Stimulated activated CD8-positive, alpha-beta memory T cell treated with anti-CD3 and anti-CD28 coated beads, Interleukin-7, amount 100 ng/mL, for 48 hours (primary cell): ENCODE measurements at places on chromosomes 3 and 15.

DNA sequence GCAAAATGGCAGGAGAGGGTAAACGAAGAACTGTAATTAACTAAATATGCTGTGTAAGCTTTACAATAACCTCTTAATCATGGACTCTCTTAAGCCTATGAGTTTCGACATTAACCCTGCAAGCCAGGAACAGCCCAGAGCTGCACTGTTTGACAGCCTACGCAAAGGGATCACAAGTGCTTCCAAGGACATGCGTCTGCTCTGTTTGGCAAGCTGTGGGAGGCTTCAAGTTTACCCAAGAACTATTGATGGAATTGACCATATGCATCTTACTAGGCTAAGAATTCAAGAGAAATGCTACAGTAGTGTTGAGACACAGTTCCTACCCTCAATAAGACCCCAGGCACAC lies 66.0 kb downstream of the PDZRN3 start:
- DNase-seq: no peak

DNA sequence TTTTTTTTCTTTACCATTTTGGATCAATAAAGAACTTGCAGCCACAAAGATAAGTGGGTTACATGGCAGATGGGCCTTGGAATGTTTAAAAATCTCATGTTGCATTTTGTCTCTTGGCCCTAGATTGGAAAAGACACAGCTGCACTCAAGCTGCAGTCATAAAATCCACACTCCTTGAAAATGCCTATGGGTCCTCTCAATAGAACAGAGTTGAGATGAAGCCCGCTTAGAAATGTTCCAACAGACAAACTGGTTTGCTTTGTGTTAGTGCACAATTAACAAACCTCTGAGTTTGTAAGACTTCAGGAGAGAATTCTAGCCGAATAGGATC lies 401.2 kb upstream of the CDIN1 start:
- no peak for DNase-seq

- DNase-seq: no peak
Measured at GRCh38 chr3:111737706-111738086, 121.4 kb upstream of the PHLDB2 start.

- DNase-seq: no peak
Measured at GRCh38 chr3:158165730-158166129, 55.8 kb downstream of the RSRC1 start.

DNA sequence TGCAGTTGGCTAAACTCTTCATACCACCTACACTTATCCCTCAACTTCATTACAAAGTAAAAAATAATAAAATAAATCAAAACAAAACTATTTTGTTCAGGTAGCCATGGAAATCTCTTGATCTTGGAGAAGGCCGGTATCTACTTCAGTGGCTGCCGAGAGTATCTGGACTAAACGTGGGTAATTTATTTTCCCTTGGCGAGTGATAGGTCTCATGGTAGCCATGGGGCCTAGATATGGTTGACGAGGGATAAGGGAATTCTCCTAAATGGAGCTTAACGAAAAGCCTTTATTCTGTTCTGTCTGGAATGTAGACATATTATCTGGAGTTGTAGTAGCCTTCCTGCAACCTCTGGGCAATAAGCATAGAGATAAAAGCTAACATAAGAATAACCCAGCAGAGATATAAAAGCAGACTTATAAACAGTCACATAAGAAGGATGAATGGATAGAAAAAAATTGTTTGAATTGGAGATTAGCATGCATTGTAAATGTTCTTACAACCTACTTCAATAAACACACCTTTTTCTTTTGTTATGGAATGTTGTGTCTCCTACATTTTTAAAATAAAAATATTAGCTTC lies 281.3 kb upstream of the ARRDC4 start:
- no peak for DNase-seq

GRCh38 chr15:70254311-70254869 lies 156.7 kb upstream of the TLE3 start:
- DNase-seq: no peak

DNA sequence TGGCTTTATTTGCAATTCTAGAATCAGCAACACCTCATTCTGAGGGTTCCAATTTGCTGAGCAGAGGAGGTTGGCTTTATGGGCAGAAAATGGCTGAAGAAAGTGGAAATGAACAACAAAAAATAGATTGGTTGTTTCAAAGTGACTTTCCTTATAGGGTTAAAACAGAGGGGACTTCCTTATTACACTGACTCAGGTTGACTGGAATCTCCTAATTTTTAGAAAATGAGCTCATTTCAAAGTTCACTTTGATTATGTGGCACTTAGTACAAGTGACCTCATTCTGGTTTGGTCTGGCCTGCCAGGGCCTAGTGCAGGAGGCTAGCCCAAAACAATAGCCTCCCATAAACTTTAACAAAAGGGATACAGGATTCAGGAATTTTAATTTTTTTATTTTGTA lies 41.4 kb downstream of the NFKBIZ start:
- no peak for DNase-seq

- DNase-seq: no peak
Measured at GRCh38 chr3:123853686-123854372, 30.3 kb downstream of the MYLK start.

GRCh38 chr3:161894657-161895056 lies 398.0 kb downstream of the OTOL1 start:
- DNase-seq: no peak

- DNase-seq: no peak
Measured at GRCh38 chr3:184040010-184040409, 8.5 kb downstream of the HTR3D start.

DNA sequence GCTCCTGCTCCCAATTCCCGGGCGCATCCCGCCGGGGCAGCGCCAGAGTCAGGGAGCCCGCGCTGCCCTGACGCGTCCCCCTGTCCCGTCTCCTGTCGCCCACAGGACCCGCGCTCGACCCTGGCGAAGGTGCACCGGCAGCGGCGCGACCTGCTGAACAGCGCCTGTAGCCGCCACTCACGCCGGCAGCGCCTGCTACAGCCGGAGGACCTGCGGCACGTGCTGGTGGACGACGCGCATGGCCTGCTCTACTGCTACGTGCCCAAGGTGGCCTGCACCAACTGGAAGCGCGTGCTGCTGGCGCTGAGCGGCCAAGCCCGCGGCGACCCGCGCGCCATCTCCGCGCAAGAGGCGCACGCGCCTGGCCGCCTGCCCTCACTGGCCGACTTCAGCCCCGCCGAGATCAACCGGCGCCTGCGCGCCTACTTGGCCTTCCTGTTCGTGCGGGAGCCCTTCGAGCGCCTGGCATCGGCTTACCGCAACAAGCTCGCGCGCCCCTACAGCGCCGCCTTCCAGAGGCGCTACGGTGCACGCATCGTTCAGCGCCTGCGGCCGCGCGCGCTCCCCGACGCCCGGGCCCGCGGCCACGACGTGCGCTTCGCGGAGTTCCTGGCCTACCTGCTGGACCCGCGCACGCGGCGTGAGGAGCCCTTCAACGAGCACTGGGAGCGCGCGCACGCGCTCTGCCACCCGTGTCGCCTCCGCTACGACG lies 16.9 kb downstream of the C3orf22 start:
- no peak for DNase-seq

- no peak for DNase-seq
Measured at GRCh38 chr3:160226026-160226907, 1.0 kb downstream of the C3orf80 start.
